Stimulated activated naive B cell treated with anti-CD40 and anti-IgM and Interleukin-4, amounts not matched to agents 10 μg/mL and 1 μg/mL and 100 μg/mL, for 72 hours (primary cell): ENCODE measurements at places on chromosomes 2 and 18.

DNA sequence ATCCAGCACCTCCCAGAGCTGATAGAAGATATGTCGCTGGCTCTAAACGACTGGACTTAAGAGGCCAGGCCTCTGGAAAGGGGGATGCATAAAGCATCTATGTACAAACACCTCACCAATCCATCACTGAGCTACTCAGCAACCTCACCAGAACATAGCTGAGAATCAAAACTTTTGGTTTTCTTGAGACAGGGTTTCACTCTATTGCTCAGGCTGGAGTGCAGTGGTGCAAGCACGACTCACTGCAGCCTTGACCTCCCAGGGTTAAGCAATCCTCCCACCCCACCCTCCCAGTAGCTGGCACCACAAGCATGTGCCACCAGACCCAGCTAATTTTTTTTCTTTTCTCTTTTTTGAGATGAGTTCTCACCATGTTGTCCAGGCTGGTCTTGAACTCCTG lies 62.9 kb upstream of the MSH6 start:
- DNase-seq = no peak

- no peak for DNase-seq
Observed at GRCh38 chr2:218570850-218571249, 2.2 kb downstream of the CNOT9 start.

- no peak for DNase-seq
Observed at GRCh38 chr2:38155015-38155414, 79.1 kb upstream of the CYP1B1 start.

DNA sequence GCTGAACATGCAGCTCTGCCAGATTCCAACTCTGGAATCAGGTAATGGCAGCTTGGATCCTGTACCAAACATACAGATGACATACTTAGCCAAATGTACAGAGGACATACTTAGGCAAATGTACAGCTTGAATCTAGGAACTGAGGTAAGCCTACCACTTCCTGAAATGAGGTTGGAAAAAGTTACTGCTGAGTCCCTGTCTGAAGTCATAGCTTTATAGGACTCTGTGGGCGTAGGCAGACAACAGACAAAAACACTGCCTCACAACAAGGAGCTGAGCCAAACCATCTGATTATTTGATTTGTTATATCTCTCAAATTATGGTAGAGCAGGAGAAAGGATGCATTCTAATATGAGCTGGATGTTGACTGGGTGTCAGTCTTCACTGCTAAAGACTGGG lies 290.2 kb upstream of the TCF4 start:
- DNase-seq = peak; percentile 1

- no peak for DNase-seq
Observed at GRCh38 chr2:25341011-25341727, 556 bp downstream of the DNMT3A start.

DNA sequence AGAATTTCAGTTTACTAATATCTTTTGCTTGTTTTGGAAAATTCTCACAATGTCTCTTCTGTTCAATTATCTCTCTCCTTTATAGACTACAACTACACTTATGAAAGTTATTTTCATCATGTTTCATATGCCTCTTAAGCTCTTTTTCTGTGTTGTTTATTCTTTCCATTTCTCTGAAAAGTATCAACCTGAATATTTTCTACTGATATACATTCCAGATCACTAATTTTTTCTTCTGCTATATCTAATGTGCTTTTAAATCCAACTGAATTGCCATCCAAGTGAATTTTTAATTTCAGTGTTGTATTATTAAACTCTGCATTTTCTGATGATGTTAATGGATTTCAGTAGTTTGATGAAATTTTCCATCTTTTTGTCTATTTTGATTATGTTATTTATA lies 301.3 kb downstream of the HRH4 start:
- no peak for DNase-seq

DNA sequence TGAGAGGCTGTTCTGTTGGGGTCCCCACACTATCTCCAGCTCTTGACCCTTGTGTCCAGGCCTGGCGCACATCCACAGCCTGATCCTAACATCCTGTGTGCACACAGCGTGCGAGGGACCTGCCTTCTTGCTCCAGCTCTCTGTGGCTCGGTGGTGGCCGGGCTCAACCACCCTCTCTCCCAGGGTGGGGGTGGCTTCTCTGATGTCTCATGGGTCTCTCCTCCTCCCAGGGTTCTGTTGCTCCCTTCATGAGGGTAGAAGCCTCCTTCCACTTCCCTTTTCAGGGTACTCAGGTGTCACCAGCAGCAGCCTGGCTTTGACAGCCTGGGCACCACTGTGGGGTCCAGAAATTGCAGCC lies 196.9 kb upstream of the RAB6C start:
- no peak for DNase-seq

GRCh38 chr2:25817630-25818029 lies 60.7 kb downstream of the ASXL2 start:
- no peak for DNase-seq

DNA sequence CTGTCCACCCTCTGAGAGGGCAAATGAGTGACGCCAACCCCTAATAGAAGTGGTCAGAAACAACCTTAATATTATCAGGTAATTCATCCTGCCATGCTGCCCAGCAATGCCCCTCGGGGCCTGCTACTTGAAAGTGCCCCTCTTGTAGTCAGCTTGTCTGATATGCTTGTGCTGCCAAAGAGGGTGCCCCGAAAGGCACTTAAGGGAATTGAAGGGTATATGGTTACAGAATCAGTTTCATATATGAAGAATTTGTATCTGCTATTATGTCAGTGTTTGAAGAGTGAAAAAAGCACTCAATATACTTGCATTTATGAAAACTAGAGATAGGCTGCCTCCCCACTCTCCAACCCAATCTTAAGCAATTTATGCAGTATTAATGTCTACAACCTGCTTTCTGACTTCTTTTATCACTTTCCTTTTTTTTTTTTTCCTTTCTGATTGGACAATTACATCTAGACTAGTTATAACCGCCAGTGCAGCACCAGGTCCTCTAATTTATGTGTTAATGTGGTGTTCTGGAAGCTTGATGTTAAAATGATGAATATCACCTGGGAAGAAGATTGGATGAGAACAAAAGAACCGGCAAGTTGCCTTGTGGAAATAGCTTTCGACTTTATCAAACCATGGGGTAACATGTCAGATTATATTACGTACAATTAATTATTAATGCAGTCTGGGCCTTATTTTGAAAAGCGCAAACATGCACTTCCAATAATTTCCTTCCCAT lies 646.9 kb upstream of the ACVR2A start:
- no peak for DNase-seq

DNA sequence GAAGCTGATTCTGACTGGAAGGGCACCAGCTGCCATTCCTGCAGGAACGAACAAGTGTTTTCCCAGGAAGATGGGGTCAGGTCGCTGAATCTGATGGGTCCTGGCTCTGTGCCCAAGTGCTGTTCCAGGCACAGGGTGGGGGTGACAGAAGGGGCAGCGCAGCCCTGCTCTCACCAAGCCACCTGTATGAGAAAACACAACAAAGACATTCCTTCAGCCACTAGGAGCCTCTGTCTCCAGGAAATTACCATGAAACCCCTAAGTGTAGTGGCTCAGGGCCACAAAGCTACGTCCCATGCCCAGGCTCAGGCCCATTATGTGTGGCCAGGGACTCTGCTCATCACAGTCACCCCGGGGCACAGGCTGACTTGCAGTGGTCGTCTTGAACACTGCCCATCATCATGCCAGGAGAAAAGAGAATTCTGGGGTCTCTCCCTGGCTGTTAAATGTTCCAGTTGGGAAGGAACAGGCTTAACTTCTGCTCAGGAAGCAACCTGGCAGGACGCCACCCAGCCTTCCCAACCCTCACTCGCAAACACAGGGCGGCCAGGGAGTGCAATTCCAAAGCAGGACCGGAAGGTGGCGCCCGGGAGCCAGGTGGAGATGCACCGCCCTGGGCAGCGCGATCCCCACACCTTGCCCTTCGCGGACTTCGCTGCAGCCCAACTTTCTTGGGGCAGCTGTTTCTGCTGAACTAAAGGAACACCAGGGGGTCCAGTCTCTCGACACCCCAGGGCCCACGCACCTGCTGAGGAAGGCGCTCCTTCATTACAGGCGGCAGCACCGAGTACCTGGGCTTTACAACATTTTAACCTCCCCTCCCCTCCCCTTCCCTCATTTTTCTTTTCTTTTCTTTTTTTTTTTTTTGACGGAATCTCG lies 11.0 kb upstream of the SFTPB start:
- DNase-seq = peak; percentile 55

GRCh38 chr2:16568998-16569784 lies 96.4 kb downstream of the CYRIA start:
- DNase-seq = no peak

GRCh38 chr2:171509945-171510731 lies 12.1 kb upstream of the CYBRD1 start:
- DNase-seq = no peak

DNA sequence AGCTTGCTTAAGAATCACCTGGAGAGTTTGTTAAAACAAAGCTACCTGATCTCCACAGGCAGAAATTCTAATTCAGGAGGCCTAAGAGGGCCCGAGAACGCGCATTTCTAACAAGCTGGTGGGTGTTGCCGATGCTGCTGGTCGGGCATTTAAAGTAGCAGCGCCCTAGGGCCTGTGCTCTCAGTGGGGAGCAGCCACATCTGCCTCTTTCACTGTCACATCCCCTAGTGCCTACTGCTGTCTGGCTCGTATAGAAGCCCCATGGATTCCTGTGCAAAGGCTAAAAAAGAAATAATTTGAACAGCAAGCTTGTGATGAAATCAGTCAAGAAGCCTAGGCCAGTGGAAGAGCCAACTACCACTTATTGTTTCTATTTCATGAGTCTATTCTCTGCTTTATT lies 126.7 kb upstream of the SMIM21 start:
- DNase-seq = no peak

DNA sequence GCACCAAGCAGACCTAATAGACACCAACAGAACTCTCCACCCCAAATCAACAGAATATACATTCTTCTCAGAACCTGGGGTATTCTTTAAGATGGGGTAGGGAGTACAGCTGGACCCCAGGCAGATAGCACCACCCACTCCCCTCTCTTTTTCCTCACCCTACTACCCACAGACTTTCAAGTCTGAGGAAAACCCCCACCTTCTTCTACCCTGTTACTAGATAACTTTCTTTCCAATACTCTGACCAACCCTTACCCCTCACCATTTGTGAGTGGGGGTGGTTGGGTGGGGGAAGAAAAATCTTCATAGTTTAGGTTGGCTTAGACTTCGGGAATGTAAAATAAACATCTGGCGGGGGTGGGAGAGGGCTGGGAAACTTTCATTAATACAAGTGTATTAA lies 20.3 kb upstream of the ZBTB14 start:
- DNase-seq = no peak

DNA sequence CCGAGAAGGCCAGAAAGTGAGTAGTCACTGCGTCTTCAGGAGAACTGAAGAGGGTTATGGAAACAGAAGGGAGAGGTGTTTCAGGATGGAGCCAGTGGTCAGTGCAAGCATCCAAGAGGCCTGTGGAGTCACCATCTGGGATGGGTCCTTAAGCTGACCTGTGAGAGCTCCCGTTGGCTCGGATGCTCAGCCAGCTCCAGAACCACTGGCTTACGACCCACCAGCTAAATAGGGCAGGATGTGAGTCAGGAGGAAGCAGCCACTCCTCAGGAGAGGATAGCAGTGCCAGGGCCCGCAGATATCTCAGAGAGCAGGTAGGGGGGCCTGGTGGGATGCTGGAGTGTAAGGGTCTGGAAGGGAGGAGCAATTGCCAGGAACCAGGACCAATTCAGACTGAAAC lies 63.1 kb upstream of the B3GNT7 start:
- DNase-seq = no peak

DNA sequence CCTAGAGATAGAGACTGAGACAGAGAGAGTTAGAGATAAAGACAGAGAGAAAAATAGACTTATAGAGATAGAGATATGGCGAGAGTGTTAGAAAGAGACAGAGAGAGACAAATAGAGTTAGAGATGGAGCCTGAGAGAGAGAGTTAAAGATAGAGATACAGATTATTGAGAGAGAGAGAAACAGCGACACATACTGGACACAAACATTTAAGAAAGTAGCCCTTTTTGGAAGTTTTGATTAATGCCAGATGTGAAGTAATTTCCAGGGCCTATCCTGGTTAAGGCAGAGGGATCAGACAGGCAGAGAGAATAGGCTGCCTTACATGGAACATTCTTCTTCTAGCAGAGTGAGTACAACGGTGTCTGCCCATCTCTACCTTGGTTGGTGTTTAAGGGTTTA lies 311.6 kb upstream of the CDH7 start:
- no peak for DNase-seq

- DNase-seq = no peak
Observed at GRCh38 chr2:162072181-162072702, 1.8 kb downstream of the DPP4 start.
